ENCODE measurements at places on chromosomes 4 and X.

GRCh38 chr4:48841045-48841827 lies 10.3 kb downstream of the OCIAD1 start:
- no peak for DNase-seq

DNA sequence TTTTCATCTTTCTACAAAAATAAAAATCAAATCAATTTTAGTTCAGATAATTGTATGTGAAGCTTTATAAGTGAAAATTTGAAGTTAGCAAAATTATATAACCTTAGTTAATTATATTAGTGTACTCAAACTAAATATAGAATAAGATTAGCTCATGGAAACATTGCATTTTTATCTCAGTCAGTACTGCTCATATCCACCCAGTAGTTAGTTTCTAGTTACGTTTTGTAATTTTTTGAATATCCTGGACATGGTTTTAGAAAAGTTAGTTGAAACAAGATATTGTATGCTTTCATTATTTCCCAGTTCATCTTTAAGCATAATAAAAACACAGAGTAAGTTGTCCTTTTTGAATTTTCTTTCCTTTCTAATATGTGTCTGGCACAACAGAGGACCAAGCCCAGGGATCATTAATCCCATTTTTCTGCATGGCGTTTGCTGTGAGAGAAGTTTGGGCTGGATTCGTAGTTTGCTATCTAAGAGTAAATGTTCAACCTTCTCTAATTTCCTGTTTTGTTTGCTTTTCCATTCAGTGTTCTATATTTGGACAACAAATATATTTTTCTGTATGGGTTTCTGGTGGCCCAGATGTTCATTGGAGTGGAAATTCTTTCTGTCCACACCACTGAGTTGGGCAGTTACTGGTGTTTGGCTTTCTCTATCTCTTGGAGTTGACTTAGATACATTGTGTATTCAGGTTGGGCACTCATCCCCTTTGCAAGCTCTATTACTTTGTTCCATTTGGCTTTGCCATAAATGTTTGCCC lies 12.1 kb downstream of the TBL1X start:
- DNase-seq = no peak

- DNase-seq = no peak
These were observed 3.4 kb upstream of the USP53 start for GRCh38 chr4:119209077-119209476.

GRCh38 chrX:13131396-13132137 lies 87.1 kb upstream of the FAM9C start:
- no peak for DNase-seq

- no peak for DNase-seq
These were observed 10.0 kb upstream of the HS6ST2 start for GRCh38 chrX:132968296-132968949.

Measured in NCI-H1417 (cell line).